Activated naive CD4-positive, alpha-beta T cell treated with anti-CD3 and anti-CD28 coated beads, Interleukin-2, amount 50 U/mL, for 16 hours (primary cell): ENCODE measurements at places on chromosomes 4 and X.

GRCh38 chr4:111127841-111128240, 505.0 kb upstream of the PITX2 start:
- DNase-seq: no peak

GRCh38 chr4:93605163-93605562, 223.4 kb upstream of the ATOH1 start:
- no peak for DNase-seq

DNA sequence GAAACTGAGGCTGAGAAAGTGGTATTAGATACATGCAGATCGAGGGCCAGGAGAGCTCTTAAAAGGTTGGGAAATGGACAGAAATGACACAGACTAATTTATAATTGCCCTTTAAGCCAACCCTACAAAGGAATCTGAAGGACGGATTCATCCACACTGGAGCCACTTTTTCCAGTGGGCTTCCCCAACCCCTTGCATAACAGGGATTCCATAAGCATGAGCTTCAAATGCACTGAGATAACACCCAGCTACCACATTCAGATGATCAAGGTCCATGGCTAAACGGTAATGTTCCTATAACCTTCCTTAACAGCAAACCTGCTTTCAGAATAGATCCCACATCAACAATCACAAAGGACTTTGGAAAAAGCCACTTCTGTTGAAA, 34.2 kb downstream of the PLAC1 start:
- DNase-seq: no peak

- no peak for DNase-seq
Measured at GRCh38 chrX:20571611-20572010, 304.9 kb upstream of the RPS6KA3 start.

DNA sequence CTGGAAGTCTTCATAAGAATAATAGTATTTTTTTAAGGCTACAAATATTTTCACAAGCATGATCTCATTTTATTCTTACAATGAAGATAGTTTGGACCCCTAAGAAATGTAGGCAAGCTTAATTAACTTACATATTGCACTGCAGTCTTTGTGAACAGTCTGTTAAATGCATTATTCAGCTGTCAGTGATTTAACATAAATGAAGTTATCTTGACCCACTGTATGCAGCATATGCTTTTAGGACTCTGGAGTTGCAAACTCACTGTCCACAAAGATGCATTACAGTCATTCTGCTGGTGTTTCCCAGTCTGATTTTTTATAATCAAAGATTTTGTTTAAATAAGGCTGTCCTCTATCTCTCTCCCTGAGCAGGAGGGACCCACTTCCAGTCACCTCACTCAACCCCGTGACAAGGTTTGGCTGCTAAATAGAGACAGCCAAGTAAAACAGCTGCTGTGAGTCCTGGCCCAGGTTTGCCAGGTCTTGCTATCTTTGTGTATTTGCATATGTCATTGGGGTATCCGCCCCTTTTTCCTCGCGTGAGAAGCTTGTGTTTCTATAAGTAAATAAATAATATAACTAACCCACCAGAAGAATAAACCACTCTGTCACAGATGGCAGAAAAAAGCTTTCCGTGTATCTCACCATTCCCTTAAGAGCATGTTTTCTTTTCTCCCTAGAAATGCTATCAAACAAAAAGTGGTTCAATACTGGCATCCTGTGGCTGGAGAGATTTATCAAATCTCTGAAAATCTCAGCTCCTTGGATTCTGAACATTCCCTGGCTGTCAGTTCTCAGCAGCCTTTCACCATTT, 67.0 kb downstream of the SLC7A11 start:
- DNase-seq: no peak

GRCh38 chrX:31038575-31039326, 33.1 kb downstream of the FTHL17 start:
- DNase-seq: no peak

- peak; percentile 39 for DNase-seq
Measured at GRCh38 chrX:103585411-103586313, at the start of gene TCEAL4. TSS of gene TCEAL4 (plus strand) at chrX:103585515. CDS start at chrX:103586676, 1,161 bp downstream.

- no peak for DNase-seq
Measured at GRCh38 chr4:30103455-30103854, 616.7 kb upstream of the PCDH7 start.

DNA sequence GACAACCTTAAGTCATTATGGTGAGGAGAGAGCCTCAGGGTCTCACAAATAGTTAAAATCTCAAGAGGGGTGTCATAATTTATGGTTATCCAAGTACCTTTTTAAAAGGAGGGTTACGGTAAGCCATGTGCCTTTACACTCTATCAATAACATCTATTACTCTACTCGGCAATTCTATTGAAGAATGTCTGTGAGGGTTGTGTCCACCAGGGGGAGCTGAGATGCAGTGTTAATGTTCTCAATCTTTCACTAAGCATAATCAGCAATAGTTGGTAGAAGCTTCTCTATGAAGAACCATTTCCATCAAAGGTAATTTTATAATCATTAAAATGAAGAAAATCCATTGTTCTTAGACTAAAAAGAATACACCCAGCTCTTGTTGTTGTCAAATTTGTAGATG, 457.4 kb downstream of the CENPC start:
- peak; percentile 36 for DNase-seq

- no peak for DNase-seq
Measured at GRCh38 chrX:10110316-10110935, 46.3 kb upstream of the CLCN4 start.

- DNase-seq: no peak
Measured at GRCh38 chrX:110257889-110258288, 60.0 kb downstream of the AMMECR1 start.

DNA sequence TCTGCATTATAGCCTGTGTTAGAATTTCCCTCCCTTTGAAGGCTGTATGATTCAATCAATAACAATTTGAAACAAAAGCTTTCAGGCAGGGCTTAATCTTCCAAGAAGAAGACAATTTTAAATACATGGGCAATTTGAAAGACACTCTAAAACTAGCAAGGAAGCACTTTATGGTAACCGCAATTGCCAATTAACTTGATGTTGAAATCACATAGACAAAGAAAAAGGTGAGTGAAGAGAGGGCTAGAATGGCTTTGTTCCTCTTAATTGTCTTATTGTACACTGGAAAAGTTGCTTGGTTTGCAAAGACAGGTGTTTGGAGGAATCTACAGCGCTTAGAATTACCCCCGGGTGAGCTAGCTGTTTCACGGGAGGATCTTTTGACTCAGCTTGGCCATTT, 74.4 kb upstream of the PRKX start:
- no peak for DNase-seq

DNA sequence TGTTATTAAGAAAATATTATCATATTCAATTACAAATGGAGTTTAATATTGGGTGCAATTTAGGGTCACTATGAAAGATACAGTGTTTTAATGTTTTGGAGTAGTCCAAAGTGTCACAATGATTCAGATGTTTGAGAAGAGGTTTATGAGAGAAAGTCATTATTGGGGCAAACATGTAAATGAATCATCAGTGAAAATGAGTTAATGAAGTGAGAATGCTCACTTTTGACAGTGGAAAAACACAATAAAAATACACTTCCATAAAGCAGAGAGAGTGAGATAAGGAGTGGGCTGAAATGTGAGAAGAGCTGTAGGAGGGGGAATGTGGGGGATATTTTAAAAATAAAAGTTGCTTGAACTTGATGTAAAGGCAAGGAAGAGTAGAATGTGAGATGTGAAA, 957.1 kb downstream of the PCDH18 start:
- no peak for DNase-seq

GRCh38 chr4:166324321-166324720, 451.3 kb downstream of the TLL1 start:
- DNase-seq: no peak

GRCh38 chr4:13117185-13117584, 367.0 kb downstream of the RAB28 start:
- DNase-seq: no peak
